ENCODE measurements at places on chromosomes 3 and 15.

GRCh38 chr3:176953106-176954060 is 243.9 kb downstream of the TBL1XR1 start:
- no peak for DNase-seq

DNA sequence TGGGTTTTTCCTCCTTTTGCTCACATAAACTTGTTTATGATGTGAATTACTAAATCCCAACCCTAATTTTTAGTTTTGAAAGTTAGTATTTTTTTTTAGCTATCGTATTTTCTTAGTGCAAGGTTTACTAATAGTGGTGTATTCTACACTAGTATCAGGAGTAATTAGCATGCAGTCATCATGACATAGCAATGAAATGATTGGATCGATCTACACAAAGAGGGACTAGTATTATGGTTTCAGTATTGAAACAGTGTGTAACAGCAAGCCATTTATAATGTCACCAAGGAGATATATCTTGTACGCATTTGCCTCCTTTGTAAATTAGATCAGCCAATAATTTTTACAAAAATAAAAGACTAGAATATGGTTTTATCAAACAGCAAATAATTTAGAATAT is 38.7 kb downstream of the RNF111 start:
- DNase-seq, result no peak

GRCh38 chr3:126031981-126032471 is 51.9 kb downstream of the SLC41A3 start:
- DNase-seq, result no peak

DNA sequence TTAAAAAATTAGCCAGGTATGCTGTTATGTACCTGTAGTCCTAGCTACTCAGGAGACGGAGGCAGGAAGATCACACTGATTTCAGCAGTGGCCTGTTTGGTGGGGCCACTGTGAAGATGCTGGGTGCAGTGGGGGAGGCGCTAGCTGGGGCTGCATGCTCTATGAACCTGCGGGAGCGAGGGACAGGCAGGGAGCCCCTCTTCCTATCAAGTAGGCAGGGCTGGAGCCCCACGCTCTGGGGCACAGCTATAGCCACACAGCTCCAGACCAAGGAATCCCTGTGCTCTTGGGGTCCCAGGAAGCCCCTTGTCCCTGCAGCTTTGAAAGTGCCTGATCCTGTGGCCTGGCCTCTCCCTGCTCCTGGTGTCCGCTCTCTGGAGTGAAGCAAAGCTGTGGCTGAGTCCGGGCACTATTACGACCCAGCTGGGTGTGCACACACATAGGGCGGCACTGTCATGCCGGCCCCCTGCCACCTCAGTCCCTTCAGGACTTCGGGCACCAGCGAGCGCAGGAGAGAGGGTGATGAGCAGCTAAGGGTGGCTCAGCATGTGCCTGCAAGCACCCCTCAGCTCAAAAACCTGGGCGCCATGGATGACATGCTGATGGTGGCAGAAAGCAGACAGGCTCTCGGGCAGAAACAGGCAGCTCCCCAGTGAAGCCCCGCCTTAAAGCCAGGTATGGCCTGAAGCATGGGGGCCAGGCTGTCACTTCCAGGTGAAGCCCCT is 262.6 kb downstream of the TBC1D5 start:
- DNase-seq, result no peak

DNA sequence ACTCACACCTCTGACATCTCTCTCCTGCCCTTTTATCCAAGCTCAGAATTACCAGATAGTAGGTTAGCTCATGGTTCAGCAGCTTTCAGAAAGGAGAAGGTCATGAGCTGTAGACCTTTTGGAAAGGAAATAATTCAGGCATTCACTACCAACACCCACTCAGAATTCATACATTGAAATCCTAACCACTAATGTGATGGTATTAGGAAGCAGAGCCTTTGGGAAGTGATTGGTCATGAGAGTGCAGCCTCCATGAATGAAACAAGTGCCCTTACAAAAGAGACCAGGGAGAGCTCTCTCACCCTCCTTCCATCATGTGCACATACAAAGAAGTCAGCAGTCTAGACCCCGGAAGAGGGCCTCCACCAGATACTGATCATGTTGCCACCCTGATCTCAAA is 315.8 kb upstream of the CCDC54 start:
- DNase-seq, result no peak

DNA sequence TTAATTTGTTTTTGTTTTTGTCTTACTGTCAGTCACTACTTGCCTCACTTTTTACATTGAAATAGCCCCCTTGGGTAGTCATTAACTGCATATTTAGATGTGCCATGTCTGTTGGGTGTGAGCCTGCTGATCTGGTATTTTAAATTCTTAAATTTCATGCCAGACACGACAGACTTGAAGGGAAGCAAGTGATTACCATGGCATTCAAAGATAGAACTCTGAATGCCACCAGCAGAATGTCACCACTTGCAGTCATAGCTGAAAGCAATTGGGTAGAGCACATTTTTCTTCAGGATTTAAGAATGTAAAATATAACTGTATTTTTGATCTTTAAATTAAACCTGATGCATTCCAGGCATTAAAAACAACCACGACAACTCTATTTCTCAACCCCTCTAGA is 396.5 kb upstream of the ATP10A start:
- DNase-seq, result no peak

All from glomerular endothelial cell (primary cell).